OCI-M1 (cell line): ENCODE measurements at places on chromosomes 3 and 15.

DNA sequence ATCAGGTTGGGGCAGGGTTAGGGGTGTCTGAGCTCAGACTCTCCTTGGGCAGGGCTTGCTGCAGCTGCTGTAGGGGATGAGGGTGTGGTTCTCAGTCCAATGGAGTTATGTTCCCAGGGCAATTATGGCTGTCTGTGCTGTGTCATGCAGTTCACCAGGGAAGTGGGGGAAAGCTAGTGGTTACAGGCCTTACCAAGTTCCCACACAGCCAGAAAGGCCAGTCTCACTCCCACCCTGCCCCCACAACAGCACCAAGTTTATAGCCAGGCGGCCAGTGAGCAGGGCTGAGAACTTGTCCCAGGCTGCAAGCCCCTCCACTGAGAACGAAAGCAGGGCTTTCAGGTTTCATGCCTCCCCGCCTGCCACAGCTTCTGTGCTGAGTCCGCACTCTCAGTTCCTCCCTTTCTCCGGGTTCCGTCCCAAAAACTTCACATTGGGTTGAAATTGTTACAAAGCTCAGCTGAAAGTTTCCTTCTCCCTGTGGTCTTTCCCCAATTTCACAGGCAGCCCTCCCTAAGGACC, 19.6 kb upstream of the CPOX start:
- DNase-seq = no peak

DNA sequence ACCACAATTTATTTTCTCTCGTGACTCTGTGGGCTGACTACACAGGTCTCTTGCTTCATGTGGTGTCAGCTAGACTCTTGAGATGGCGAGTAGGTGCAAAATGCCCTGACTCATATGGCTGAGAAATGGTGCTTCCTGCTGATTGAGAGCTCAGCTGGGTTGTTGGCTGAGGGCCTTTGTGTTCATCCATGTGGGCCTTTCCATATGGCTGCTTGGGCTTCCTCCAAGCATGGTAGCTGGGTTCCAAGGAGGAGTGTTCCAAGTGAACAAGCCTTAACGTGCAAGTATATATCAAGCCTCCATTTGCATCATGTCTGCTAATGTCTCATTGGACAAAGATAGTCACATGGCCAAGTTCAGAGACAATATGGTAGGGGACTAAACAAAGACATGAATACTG, 164.0 kb downstream of the PDCD6IP start:
- no peak for DNase-seq

GRCh38 chr3:192843119-192843518, 74.5 kb downstream of the MB21D2 start:
- DNase-seq = no peak

DNA sequence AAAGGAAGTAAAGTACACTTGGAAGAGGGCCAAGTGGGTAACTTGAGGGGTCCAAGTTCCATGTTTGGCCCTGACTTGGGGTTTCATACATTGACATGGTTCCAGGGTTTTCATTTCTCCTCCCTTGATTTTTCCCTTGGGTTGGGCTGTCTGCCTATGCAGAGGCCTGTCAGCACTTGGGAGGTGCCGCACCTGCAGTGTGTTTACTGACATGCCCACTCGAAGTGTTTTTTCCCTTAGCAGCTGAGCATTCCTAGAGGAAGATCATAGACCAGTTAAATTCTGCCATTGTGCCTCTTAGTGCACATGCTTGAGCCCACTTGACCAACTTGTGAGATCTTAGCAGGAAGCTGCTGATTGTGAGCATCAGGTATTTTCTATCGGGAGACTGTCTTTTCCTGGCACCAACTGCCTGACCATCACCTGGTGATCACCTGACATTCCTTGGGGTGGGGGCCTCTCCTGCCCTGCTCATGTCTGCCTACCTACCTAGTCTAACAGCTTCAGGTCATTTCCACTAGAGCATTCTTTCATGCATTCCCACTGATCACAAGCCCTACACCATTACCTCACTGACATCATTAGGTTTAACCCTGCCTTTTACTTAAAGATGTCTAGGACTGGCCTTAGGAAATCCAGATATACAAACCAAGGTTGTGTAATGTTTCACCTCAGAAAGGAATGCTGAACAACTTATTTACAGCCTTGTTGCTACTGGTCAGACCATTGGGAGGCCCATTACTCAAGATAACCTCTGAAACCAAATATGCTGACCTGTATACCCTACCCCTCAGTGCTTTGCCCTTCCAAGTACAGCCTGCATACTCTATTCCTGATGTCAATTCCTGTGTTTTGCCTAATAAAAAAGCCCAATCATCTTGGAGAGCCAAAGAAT, 68.3 kb downstream of the CD47 start:
- no peak for DNase-seq

- no peak for DNase-seq
Observed at GRCh38 chr3:141225939-141226338, 5.7 kb upstream of the PXYLP1 start.

DNA sequence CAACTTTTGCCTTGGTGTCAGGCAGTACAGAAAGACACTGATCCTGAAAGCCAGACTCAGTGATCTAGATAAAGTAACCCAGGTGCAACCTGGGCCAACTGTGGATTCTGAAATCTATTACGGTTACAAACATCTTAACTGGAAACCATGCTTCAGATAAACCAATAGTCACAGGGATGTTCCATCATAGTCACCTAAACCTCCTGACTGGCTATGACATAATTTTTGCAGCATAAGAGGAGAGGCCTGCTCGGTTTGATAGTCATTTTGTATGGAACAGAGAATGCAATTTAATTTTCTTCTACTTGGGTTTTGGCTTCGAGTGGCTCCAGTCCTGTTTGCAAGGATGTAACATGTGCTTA, 3.7 kb downstream of the SLCO3A1 start:
- no peak for DNase-seq

GRCh38 chr3:169241991-169242707, 421.4 kb downstream of the MECOM start:
- no peak for DNase-seq

- no peak for DNase-seq
Observed at GRCh38 chr15:25764980-25765735, 98.0 kb downstream of the ATP10A start.

GRCh38 chr3:4664412-4664811, 171.3 kb downstream of the ITPR1 start:
- DNase-seq = no peak

GRCh38 chr15:90020021-90020735, 19.1 kb downstream of the ZNF710 start:
- DNase-seq = no peak

DNA sequence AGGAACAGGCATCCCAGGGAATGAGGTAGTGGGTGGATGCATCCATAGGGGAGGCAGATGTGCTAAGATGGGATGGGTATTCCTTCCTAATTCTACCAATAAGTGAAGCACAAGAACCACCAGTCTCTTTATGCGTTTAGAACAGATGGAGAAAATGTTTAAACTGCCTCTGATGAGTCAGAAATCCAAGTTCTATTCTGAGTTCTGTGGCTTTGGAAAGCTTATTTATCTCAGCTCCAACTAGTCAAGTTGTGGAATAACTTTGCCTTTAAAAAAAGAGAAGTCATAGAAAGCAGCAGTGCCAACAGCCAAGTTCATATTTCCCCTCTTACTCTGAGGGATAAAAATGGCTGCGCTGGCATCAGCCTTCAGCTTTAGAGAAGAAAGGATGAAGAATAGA, 761.7 kb downstream of the IGSF11 start:
- DNase-seq = peak; percentile 5

- peak; percentile 72 for DNase-seq
Observed at GRCh38 chr3:7307410-7307809, 446.5 kb downstream of the GRM7 start.

GRCh38 chr15:81113204-81113657, 20.8 kb upstream of the CFAP161 start:
- DNase-seq = no peak

- DNase-seq = no peak
Observed at GRCh38 chr3:178420033-178420432, 116.2 kb upstream of the KCNMB2 start.

DNA sequence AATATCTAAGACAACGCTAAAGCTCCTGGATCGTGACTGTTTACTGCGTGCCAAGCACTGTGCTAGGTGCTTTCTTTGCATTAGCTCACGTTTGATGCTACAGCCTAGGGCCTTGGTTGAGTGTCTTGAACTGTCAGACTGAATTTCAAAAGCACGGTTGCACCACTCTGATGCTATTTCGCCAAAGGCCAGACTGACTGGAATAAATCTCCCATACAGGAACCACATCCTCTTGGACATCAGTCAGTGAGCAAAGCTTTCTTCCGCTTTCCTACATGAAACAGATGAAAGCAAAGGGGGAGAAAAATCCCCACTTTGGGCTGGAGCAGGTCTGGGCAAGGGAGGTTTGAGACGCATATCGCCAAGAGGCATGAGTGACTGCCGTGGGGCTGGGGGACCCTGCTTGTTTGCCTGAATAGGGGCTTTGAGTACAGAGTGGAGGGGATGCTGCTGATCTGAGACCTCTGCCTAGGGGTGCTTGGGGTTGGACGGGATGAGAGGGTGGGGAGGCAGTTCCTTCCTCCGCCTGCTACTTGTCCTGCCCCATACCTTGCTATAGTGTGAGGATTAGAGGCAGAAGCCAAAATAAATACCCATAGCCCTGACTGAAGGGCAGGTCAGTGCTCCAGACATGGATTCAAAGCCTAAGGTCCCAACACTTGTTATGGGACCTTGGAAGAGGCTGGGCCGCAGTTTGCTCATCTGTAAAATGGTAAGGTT, 5.3 kb downstream of the FGD5 start:
- no peak for DNase-seq

- DNase-seq = no peak
Observed at GRCh38 chr3:118618247-118619040, 416.2 kb downstream of the IGSF11 start.
